ENCODE measurements at places on chromosomes 4 and X.

- no peak for DNase-seq
These were observed at the start of gene PLAC1 for GRCh38 chrX:134658002-134658759. TSS of gene PLAC1 (minus strand) at chrX:134658471. CDS start at chrX:134566682, 91,789 bp downstream.

DNA sequence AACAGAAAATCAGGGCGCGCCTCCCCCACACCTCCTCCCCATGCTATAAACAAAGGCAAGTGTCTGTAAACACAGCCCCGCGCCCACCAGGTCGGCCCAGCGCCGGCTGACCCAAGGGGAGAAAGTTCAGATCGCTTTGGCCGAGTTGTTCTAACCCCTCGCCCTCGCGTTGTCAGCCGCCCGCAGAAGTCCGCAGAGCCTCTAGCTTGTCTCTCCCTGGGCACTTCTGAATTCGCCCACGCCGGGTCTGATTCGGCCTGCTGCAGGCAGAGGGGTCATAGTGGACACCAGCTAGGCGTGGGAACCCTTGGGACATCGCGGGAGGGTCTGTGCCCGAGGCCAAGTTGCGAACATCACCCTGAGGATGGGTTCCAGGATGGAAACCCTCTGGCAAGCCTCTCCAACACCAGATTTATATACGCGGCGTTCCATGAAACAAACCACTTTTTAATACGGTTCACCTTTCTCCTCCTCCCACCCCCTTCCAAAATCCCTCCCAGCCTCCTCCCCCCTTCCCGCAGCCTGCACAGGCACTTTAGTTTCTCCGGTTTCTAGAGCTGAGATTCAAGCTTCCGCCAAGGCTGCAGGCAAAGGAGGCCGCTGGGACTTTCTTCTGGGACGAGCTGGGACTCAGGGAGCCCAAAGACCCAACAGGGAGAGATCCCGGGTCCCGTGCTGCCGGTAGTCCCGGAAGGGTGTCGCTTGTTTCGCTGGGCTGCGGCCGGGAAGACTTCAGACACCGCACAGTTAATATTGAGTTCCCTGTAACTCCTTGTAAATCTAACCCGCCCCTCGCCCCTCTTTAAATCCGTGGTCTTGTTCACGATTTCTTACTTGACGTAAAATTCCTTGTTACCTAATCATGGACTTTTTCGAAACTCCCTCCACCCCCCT, 4.7 kb downstream of the HAND2 start:
- DNase-seq, result no peak

DNA sequence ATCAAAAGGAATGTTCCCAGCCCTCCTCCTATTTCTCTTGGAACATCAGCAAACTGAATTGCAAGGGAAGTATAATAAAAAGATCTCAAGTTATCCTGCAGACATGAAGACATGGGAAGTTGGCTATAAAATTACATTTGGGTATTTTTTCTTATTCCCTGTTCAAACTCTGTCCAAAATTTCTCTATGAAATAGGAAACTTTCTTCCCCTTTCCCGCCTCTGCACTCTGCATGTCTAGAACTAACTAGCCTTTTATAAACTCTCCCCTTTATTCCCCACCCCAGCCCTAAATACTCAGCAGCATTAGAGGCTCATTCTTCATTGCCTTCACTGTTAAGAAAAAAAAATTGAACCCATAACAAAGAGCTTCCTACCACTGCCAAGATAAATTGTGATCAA, 126.7 kb upstream of the EDNRA start:
- DNase-seq, result no peak

GRCh38 chrX:16312761-16313623, 145.7 kb downstream of the MAGEB17 start:
- no peak for DNase-seq

DNA sequence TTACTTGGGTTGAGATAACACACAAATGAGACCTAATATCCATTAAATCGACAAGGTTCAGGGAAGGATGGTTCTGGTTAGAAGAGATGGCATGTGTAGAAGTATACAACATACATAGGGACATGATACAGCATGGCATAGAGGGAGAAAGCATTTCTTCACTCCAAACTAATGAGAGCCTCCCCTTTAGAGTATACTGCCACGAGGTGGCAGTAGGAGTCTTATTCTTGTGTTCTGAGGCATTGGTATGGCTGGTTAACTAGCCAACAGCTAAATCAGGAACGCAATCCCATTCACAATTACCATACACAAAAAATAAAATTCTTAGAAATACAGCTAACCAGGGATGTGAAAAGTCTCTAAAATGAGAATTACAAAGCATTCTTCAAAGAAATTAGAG, 29.1 kb upstream of the TRO start:
- peak; percentile 31 for DNase-seq

All from CD4-positive, alpha-beta memory T cell (primary cell).